Urinary bladder (tissue), 4 donors: ENCODE measurements at places on chromosomes 2 and 18. TPM values are rescaled to one million over a fixed set of nuclear protein-coding genes. Genes with fewer than 3 reads are reported as not detected.

The SH2D6 gene
- 0.37 TPM for polyA plus RNA-seq

The OTOF gene
- polyA plus RNA-seq = 0.10 TPM

The LHCGR gene
- polyA plus RNA-seq = 0.14 TPM

DNA sequence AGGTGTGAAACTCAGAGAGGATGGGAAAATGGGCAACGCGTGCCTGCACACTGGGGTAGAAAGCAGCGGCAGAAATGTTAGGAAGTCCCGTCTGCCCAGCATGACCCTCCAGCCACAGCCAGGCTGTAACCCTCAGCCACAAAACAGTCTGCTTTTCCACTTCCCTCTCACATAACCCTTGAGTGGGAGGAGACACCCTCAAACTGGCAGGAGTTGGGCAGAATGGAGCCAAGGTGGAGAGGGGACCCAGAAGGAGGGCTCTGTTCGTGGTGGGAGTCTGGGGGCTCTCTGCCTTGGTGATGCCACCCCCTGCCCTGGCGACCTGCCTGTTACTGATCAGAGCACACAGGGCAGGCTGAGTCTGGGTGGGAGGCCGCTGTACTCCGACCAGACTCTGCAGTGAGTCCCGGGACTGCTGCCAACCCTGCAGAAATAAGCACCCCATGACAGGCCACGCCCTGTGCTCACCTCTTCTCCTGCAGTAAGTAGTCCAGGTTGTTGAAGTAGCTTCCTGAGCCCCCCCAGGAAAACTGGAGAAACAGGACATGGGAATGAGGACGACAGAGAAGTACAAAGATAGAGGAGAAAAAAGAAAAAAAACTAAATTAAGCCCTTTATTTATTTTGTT lies 16.0 kb downstream of the FAM178B start:
- DNase-seq = no peak

DNA sequence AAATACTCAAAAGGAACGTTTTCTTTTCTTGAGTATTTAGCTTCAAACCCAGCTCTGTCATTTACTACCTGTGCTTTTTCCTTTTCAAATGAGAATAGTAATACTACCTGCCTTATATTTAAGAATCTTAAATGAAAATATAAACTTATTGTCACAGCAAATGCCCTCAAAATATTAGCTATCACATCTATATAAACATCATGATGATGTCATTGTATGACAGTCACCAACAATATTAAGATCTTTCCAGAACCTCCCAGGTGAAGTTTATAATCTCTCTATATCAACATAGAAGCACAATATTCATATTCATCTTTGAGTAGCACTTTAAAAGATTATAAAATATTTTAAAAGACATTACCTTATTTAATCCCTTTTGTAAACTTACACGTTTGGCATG lies 92.2 kb downstream of the DOK6 start:
- DNase-seq = no peak

GRCh38 chr2:161796192-161796591 lies 172.0 kb downstream of the SLC4A10 start:
- DNase-seq = no peak

DNA sequence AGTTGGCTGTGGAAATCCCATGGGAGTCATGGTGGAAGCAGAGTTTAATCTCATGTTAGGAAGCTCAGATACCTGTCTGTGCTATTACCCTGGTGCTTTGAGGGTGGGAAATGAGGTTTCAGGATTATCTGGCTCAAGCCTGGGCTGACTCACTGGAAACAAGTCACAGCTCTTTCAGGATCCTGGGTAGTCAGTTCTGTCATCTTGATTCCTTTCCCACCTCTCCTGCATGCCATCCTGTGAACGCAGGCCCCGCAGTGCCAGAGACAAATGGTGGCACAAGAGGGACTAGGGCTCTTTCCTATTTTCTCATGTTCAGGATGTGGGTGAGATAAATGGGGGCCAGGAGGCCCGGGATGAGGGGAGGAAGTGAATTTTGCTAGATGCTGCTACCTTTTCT lies 3.7 kb upstream of the FAM136A start:
- no peak for DNase-seq

GRCh38 chr2:44821500-44821899 lies 120.0 kb upstream of the SIX3 start:
- no peak for DNase-seq

DNA sequence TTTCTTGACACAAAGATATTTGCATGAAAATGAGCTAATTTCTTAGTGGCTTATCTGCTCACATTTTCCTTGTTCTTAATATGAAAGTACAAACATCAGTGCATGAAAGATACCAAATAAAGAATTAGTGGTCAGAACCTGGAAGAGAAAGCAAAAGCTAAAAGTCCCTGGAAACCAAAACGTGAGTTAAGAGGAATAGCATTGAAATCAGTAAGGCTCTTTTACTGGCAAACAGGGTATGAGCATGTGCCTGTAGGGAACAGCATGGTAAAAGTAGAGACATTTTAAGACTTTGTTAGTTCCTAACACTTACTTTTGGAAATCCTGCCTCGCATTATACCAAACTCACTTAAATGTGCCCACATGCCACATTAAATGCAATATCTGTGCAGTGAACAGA lies 31.9 kb upstream of the CWC22 start:
- no peak for DNase-seq

GRCh38 chr2:46615986-46616485 lies 136.7 kb downstream of the TMEM247 start:
- no peak for DNase-seq

DNA sequence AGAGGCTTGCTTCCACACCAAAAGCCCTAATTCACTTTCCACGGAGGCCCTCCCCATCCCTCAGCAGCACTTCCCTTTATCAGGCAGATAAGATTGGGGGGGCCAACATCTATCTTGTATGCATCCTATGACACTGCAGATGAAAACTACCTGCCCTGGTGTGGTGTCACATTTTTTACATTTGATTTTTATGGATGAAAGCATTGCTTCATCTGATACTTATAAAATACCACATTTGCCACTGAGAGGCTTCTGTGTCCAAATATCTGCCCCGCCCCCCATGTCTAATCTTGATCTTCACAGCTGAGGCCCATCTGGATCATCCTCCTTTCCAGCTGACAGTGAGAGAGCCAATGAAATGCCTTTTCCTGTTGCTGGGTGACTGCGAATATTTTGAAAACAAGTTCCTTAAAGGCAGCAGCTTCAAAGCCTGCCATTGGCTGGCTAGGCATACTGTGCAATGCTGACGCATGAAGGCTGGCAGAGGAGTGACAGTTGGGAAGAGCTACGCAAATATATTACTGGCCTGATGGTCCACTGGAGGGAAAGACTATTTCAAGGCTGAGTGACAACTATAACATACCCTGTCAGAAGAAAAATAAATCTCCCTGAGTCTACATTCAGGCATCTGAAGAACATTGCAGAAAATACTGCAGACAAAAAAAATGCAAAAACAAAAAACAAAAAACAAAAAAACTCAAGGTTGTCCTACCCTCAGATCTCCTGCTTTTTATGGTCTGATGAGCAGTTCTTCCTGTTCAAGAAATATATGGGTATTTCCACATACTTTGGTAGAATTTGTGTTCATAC lies 318.7 kb downstream of the PDE11A start:
- peak; percentile 72 for DNase-seq
